ENCODE measurements at places on chromosomes 1 and 21.

- no peak for DNase-seq
Measured at GRCh38 chr1:53121319-53122172, 20.9 kb downstream of the SLC1A7 start.

- DNase-seq, result no peak
Measured at GRCh38 chr1:78713297-78713696, 63.7 kb downstream of the IFI44 start.

DNA sequence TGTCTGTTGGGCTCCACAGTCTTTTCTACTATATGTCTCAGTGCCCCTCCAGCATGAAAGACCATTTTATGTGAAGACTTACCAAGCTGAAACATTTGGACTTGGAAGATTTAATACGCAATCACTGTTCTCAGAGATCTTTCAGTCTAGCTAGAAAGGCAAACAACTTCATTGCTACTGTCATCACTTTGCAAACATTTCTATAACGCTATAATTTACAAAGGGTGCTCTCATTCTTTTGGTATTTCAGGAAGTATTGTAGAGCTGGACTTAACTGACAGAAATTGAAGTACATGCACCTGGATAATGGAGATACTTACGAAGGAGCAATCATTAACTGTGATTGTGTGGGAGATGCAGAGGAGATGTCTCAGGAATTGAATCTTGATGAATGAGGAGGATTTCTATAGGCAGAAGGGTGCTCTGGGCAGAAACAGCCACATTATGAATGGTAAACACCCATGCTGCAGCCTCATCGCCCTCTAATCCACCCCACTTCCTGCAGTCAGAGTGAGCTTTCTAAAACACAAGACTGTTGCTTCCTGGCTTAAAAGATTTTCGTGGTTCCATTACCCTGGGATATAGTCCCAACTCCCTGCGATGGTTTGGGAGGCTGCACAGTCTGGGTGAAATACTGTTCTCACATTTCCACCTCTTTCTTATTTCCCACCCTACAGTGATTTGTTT is 75.1 kb upstream of the GNG12 start:
- no peak for DNase-seq

GRCh38 chr1:156646738-156647211 is 4.9 kb downstream of the BCAN start:
- no peak for DNase-seq

GRCh38 chr1:17186216-17186909 is 18.6 kb upstream of the PADI1 start:
- DNase-seq, result no peak

Data from activated CD4-positive, alpha-beta T cell treated with anti-CD3 and anti-CD28 coated beads, Interleukin-2, amount 50 U/mL, for 4 hours (primary cell).